ENCODE measurements at places on chromosomes 5 and 9. TPM values are rescaled to one million over a fixed set of nuclear protein-coding genes. Genes with fewer than 3 reads are reported as not detected.

CORO2A gene
- 7.9 TPM for total RNA-seq

IL4 gene
- not detected for total RNA-seq

COL15A1 gene
- total RNA-seq: 94.4 TPM

CCNO gene
- 2.3 TPM for total RNA-seq

RABGAP1 gene
- total RNA-seq: 104 TPM

RGS7BP gene
- 28.4 TPM for total RNA-seq

ZDHHC11 gene
- 14.3 TPM for total RNA-seq

IFNB1 gene
- not detected for total RNA-seq

DNA sequence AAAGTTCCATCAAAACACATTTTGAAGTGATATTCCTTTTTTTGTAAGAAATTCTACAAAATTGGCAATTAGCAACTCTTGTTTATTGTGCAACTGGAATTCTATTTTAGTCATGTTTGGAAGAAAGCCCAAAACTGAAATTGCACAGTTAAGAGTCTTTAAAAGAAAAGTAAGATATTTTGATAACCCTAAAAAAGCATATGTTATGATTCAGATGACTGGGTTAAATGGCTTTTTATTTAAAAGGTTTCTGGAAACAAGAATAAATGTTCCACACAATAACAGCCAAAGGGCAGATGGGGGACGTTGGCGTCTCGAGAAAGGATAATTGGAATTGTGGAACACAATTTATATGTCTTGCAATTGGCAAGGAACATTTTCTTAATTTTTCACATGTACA is 275.2 kb downstream of the CDH9 start:
- H3K27ac ChIP-seq: no peak overlapping the region
- no peak overlapping the region for H3K4me3 ChIP-seq
- H3K4me1 ChIP-seq: no peaks in the 10 kb centered on the region
- DNase-seq: no peak
- no peaks in the 10 kb centered on the region for H3K36me3 ChIP-seq

DNA sequence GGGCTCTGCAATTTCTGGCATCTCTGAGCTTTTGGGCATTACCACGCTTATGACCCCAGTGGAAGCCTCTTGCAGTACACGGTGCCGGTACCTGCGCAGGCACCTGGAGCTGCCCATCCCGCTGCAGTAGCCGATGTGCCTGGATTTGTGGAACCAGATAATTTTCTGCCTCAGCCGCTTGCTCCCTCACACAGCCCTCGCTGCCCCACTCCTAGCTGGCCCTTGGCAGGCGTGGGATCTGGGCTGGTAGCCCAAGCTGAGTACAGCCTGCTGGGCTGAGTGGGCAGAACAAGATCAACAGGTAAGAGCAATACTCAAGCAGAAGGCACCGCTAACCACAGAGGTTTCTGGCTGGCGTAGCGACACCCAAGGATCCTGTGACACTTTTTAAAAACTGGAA is 1808.8 kb upstream of the ACO1 start:
- no peak overlapping the region for H3K27ac ChIP-seq
- no peaks in the 10 kb centered on the region for H3K4me1 ChIP-seq
- no peak for DNase-seq
- no peaks in the 10 kb centered on the region for H3K27me3 ChIP-seq
- no peak overlapping the region for H3K4me3 ChIP-seq

GRCh38 chr9:1050125-1050895 is at the start of gene DMRT2:
Gene DMRT2, plus strand, starts transcription at chr9:1050357. Its CDS starts 1,257 bp downstream, at chr9:1051614.
- peaks cover 97% of the 10 kb centered on the region for H3K27me3 ChIP-seq
- no peak within 1 kb of the TSS for H3K27ac ChIP-seq
- no peaks in the 10 kb centered on the region for H3K36me3 ChIP-seq
- peak within 1 kb of the TSS; percentile 13 for H3K4me3 ChIP-seq
- peaks cover 52% of the 10 kb centered on the region for H3K4me1 ChIP-seq
- DNase-seq: peak; percentile 83

- H3K4me3 ChIP-seq: no peak overlapping the region
- H3K27me3 ChIP-seq: no peaks in the 10 kb centered on the region
- DNase-seq: no peak
- peaks cover 3% of the 10 kb centered on the region for H3K36me3 ChIP-seq
- H3K27ac ChIP-seq: no peak overlapping the region
- no peaks in the 10 kb centered on the region for H3K4me1 ChIP-seq
These were observed 31.8 kb downstream of the ERMP1 start for GRCh38 chr9:5800969-5801738.

DNA sequence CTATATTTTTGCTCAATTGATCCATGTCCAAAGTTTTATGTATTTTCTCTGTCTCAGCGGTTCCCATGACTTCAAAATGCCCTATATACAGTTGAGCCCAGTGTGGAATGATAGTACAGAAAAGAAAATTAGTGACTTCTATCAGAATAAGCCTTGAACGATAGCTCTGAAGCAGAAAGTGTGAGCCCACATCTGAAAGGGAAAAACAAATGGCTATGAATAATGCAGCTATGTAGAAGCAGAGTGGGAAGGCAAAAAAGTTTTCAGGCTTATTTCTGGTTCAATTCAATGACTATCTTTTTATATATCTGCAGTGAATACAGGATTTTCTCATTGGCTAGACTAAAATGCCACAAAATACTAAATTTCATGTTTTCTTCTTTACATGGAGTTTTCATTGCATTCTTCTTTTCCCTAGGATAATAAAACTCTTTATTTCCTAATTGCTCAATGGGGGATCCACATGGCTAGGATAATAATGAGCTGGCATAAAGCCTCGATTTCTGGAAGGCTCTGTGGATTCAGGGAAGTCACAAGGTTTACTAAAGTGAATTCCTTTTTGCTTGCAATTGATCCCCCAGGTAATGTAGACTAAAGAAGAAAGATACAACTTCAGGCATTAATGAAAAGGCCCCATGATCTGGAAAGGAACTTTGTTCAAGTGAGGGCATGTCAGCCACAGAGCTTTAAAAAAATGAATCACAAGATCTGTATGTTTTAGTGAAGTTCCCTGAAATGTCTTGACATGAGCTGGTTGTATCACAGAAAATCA is 377.0 kb upstream of the RIOK2 start:
- no peaks in the 10 kb centered on the region for H3K4me1 ChIP-seq
- H3K36me3 ChIP-seq: no peaks in the 10 kb centered on the region
- peak; percentile 70 for DNase-seq
- peak overlapping the region; percentile 35 for H3K27ac ChIP-seq
- no peaks in the 10 kb centered on the region for H3K27me3 ChIP-seq

DNA sequence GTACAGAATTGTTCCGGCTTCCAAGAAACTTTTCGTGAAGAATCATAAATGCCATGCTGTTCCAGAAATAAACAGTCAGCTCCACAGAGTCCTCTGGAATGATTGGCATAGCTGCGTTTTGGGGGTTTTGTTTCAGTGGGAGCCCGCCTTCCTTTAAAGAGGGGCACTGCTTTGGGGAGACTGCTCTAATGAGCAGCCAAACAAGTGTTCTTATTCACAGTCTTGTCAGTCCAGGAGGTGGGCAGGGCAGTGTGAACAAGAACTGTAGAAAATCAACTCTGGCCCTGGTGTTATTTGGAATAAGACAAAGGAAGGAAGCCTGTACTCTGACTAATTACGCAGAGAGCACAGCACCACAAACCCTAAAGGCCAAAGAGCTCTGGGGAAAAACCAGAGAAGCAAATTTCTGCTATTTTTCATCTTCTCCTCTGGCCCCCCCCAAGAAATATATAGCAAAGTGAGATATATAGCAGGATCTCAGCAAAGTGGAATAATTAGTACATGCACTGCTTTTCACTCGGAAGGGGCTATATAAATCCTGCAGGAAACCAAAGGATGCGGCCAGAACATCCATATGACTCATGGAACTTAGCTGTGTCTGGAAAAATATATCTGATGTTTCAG is 92.9 kb downstream of the GLDC start:
- peaks cover 27% of the 10 kb centered on the region for H3K4me1 ChIP-seq
- DNase-seq: no peak
- H3K4me3 ChIP-seq: no peak overlapping the region
- no peaks in the 10 kb centered on the region for H3K27me3 ChIP-seq
- peaks cover 6% of the 10 kb centered on the region for H3K36me3 ChIP-seq

GRCh38 chr9:134229466-134230091 is 65.2 kb upstream of the RNU6ATAC start:
- no peaks in the 10 kb centered on the region for H3K36me3 ChIP-seq
- no peak overlapping the region for H3K4me3 ChIP-seq
- no peak for DNase-seq
- H3K27me3 ChIP-seq: no peaks in the 10 kb centered on the region
- H3K4me1 ChIP-seq: peaks cover 62% of the 10 kb centered on the region
- H3K27ac ChIP-seq: no peak overlapping the region

- H3K36me3 ChIP-seq: no peaks in the 10 kb centered on the region
- peaks cover 21% of the 10 kb centered on the region for H3K4me1 ChIP-seq
- H3K27ac ChIP-seq: no peak within 1 kb of the TSS
- DNase-seq: no peak
- H3K27me3 ChIP-seq: peaks cover 59% of the 10 kb centered on the region
These were observed at the start of gene PTPN3 for GRCh38 chr9:109498195-109499092. Gene PTPN3, minus strand, starts transcription at chr9:109498307. Its CDS starts 34,873 bp downstream, at chr9:109463434.

DNA sequence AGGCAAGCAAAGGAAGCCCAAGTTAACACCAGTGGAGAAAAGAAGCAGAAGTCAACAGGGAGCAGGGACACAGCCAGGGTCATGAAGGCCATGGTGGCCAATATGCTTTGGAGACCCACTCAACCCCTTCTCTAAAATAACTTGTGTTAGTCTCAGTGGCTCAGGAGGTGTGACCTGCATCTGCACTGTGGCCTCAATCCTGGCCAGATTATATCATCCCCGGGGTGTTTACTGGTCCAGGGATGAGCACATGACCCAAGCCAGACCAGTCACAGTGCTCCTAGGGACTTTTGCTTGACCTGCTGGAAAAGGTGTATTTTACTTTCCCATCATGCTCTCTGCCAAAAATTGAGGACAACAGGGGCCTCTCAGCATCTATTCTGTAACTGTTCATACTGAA is 105.2 kb downstream of the DPYSL3 start:
- H3K27me3 ChIP-seq: no peaks in the 10 kb centered on the region
- DNase-seq: no peak
- H3K36me3 ChIP-seq: peaks cover 58% of the 10 kb centered on the region
- H3K4me1 ChIP-seq: peaks cover 5% of the 10 kb centered on the region
- H3K27ac ChIP-seq: peak overlapping the region; percentile 20

- H3K4me1 ChIP-seq: peaks cover 3% of the 10 kb centered on the region
- no peak for DNase-seq
- no peaks in the 10 kb centered on the region for H3K36me3 ChIP-seq
- no peak overlapping the region for H3K27ac ChIP-seq
- H3K4me3 ChIP-seq: no peak overlapping the region
These were observed 100.2 kb downstream of the ADAMTS2 start for GRCh38 chr5:179245031-179245430.

DNA sequence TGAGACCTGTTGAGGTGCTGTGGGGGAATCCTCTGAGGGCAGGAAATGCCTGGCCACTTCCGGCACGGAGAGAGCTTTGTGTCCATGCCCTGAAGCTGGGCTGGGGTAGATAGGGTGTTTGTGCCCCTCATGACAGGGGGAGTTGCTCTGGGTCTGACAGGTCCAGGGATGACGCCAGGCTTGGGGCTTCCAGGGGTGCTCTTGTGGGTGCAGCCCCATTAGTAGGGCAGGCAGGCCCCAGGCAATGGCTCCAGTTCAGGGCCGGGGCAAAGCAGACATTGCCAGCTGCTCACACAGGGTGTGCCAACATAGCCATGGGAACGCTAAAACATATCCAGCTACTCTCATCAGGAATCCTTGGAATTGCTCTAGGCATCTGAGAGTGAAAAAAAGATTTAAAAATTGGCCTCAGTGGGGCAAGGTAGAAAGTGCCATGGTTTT is 21.1 kb downstream of the PITX1 start:
- H3K4me1 ChIP-seq: peaks cover 21% of the 10 kb centered on the region
- H3K27ac ChIP-seq: no peak overlapping the region
- no peak for DNase-seq
- H3K27me3 ChIP-seq: no peaks in the 10 kb centered on the region
- H3K4me3 ChIP-seq: no peak overlapping the region
